ENCODE measurements at places on chromosomes 16 and 17.

DNA sequence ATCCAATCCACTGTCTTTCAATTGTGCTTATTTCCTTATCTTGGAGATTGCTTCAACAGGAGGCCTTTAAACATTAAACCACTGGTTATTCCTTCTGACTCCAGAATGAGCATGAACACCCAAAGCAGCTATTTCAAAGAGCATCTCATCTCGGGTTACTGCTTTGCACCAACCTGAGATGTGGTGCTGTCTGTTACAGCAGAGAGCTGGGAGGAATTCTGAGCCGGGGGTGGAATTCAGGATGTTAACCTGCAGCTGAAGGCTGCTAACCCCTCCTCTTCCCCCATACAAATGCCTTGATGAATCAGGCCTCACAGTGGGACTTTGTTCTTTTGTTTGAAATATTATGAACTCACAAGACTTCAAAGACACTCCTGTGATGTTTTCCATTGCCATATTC lies 113.1 kb downstream of the SHISA9 start:
- DNase-seq: no peak

DNA sequence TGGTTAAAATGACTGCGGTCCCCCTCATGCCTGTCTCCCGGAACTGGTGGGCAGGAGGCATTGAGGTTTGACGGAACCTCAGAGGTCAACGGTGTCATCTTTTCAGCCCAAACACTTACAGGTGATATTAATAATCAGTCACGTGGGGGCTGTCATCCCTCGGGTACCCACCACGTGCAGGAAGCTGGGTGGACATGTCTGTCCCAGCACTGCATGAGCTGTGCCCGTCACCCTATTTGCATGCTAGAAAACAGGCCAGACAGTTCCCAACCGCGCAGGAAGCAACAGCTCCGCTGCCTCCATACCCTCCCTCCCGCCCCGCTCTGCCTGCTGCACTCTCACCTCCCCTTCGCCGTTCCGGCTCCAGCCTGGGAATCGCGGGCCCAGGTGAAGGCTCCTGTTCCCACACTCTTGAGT lies 1.4 kb downstream of the SYNGR3 start:
- no peak for DNase-seq

DNA sequence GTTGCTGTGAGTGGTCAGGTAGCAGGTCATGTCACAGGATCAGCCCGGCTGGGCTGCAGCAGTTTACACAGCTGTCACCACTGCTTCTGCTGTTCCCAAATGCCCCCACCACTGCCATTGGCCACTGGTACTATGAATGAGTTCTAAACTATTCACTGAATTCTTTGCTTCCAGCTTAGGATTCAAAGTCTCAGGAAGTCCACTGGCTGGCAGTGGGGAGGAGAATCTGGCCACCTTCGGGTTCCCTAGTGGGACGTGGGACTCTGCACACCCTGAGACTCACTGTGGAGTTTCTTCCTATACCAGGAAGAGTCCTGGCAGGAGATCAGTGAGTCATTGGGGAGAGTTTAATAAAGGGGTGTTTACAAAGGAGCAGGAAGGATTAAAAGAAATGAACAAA lies 6.9 kb downstream of the MT1X start:
- DNase-seq: no peak

DNA sequence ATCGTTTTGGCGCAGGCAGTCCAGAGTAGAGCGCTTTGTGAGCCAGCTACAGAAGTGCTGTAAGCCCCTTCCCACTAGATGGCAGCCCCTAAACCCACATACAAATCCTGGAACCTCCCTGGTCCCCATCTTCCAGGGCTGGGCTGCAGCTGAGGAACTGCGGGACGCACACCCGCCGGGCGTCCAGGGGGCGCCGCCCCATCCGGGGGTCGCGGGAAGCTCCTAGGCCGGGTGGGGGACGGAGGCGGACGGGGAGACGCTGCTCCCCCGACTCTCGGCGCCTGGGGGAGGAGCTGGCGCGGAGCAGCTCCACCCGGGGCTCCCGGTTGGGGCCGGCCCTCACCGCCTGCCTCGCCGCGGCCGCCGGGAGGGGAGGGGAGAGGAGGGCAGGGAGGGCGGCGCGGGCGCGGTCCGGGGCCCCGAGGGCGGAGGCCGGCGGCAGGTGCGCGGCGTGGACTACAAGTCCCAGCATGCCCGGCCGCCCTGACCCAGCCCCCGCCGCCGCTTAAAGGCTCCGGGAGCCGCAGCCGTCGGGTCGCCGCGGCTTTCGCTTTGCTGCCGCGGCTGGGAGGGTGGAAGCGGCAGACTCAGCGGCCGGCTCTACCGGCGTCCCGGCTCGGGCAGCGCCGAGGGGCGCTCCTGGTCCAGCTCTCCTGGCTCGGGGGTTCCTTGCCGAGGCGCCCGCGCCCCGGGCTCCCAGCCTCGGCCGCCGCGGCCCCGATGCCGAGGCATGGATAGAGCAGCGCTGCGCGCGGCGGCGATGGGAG lies at the start of gene KSR1:
TSS of gene KSR1 (plus strand) at position 535 of the 767 bp plus-strand sequence. CDS start at position 731, 196 bp downstream.
- no peak for DNase-seq

DNA sequence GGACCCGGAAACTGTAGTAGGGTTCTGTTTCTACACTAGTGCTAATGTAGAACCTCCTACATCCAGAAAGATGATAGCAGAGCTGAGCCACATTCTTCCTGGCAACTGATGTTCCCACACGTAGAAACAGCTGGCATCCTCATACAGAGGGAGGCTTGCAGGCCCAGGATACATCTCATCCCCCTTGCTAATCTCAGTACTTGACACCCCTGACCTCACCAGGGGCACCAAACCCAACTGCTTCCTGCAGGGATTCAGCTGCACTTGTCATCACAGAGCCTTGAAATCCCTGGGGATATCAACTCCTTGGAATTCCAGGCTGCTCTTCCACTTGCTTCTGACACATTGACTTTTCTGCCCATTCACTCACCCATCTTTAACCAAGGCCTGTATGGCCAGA lies 75.2 kb upstream of the HSBP1 start:
- DNase-seq: no peak

DNA sequence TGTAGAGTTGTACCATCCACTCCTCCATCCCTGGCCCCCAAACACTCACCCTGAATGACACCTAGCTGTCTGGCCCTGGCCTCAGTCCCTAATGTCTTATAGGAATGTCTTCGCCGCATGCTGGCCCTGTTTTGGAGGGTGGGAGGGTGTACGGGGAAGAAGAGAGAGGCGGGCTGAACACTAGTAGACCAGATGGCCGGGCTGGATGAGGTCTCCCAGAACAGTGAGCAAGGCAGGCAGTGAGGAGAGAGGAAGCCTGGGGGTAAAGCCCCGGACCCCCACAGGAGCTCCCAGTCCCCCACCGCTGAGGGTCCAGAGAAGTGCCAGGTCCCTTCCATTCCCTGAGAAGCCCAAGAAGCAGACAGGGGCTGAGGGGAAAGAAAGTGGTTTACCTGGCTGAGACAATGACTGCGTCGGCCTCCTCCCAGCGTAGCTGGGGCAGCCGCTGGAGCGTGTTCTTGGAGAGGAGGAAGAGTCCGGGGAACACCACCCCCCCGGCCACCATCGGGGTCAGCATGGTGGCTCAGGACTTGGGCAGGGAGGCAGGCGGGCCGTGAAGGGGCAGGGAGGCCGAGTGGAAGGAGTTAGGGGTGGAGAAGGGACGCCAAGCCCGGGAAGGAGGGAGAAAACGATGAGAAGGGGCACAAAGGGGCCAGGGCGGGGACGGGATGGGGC lies 923 bp downstream of the TLCD3B start:
- DNase-seq: no peak

- no peak for DNase-seq
These were observed 15.3 kb downstream of the NLK start for GRCh38 chr17:28057731-28058246.

DNA sequence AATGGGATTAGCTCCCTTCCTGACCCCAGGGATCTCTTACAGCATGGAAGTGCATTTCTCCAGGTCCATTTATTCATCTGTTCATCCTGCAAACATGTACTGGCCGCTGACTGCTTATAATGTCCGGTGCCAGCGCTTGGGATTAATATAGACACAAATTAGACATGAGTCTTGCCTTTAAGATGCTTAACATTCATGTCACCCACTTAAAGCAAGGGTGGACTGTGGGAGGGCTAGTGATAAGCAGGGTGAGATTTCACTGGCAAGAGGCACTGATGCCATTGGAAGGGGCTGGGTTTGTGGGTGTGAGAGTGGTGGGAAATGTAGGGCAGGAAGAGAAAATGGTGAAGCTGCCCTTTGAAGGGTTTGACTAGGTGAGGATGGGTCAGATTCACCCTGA lies 92.2 kb upstream of the MPHOSPH6 start:
- no peak for DNase-seq

DNA sequence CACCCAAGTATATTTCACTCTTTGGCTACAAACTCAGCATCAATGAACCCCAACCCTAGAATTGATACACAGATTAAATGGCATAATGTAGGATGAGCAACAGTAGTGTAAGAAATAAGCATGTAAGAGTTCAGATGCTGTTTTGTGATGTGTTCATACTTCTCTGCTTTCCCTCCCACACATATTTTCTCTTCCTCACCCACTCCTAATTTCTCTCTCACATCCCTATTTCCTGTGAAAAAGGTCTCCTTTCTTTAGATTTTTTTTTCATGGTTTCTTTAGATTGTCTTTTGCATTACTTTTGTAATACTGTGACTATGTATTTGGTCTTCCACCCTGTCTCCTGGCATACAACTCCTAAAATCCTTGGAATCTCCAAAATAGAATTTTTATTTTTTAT lies 21.7 kb downstream of the CREBBP start:
- no peak for DNase-seq

DNA sequence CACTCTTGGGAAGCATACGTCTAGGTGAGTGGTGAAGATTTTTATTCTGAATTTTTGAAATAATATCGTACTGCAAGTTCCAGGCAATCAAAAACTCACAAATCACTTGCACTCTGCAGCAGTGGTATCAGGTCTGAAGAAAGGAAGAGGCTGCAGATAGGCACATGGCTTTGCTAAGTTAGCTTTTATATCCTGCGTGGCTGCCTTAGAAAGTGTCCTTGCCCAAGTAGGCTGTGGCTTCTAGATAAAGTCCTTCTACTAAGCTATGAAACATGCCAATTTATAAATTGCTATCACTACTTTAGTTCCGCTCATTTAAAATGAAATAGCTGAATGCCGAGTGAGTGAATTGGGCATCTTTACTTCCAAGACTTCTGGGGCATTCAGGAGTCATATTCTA lies 17.9 kb downstream of the WWOX start:
- no peak for DNase-seq

- peak; percentile 11 for DNase-seq
These were observed at the start of gene GAA for GRCh38 chr17:80101011-80101945. TSS of gene GAA (plus strand) at chr17:80101581. CDS start at chr17:80104587, 3,006 bp downstream.

- DNase-seq: peak; percentile 91
These were observed 84.3 kb downstream of the KSR1 start for GRCh38 chr17:27540318-27541101.

DNA sequence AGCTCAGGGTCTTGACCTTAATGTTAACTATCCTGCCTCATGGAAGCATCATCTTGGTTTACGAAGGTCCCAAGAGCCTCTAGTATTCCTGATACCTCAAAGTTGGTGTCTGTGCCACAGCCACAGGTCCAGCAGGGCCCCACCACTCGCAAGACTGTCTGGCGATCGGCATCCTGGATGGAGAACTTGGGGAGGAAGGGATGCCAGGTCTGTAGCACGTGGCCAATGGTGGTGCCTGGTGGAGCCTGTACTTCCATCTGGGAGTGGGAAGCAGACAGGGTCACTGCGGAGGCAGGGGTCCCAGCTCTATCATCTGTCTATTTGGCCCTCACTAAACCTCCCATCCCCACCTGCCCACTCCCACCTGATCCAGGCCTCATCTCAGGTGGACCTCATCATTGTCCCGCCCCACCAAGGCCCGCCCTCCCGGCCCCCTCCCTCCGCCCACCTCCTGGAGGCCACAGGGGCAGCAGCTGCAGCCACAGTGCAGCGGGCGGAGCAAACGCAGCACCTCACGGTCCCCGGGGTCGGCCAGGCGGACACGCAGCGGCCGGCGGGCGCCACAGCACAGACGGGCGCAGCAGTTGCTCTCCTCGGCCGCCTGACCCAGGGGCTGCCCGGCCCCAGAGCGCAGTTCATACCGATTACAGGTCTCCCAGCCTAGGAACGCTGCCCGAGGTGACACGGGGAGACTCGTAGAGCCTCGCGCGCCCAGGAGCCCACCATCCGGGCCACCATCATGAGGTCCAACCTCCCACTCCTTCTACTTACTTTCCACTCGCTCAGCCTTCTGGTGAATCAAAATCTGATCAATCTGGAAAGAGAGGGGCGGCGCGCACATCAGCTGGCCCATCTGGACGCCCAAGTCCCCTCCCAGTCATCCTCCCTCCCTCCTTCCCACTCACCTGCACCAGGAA lies 1.4 kb downstream of the PLSCR3 start:
- no peak for DNase-seq

GRCh38 chr16:4682616-4683254 lies 10.6 kb upstream of the NUDT16L1 start:
- DNase-seq: no peak

- DNase-seq: no peak
These were observed 378.6 kb downstream of the UTP18 start for GRCh38 chr17:51638971-51639370.

- no peak for DNase-seq
These were observed 3.7 kb downstream of the NCOR1 start for GRCh38 chr17:16211590-16211989.

- no peak for DNase-seq
These were observed 23.0 kb downstream of the SKAP1 start for GRCh38 chr17:48406936-48407567.

DNA sequence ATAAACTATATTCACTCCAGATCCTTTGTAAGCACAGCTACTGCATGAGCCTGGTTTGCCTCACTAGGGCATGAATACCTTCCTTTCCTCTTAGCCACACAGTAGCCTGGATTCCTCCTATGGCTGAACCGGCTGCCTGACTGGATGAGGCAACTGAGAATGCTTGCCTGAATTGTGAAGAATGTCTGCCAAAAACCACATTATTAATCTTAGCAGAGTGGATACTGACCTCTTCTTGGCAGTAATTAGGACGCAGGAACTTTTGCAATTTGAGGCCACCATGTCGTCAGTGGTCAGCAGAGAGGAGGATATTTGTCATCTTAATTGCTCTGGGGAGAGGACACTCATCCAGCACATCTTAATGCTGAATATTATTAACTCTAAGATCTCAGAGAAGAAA lies 651.8 kb upstream of the GOT2 start:
- DNase-seq: peak; percentile 3

DNA sequence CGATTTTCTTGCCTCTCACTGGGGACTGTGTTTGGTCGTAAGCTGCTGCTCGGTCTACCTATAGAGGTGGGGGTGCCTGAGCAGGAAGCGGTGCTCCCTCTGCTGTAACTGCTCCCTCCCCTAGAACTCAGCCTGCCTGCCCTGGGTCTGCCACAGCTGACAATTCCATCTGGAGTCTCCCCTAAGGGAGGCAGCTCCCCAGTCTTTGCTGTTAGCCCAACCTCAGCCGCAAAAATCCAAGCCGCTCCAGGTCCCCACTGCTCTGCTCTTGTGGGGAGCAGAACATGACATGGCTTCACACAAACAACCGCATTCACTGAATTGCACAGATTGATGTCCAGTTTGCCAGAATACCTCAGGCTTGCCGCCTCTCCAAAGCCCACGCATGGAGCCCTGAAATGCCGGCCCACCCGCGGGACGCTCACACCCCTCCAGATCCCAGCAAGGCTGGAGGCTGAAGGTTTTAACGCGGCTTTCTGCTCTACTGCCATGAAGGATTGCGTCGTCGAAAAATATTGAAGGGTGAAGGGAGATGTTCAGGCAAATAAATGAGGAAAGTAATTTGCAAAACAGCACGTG lies 221.5 kb upstream of the FOXF1 start:
- no peak for DNase-seq

GRCh38 chr16:88076211-88076931 lies 125.1 kb downstream of the BANP start:
- no peak for DNase-seq

GRCh38 chr16:4372001-4372577 lies 441 bp downstream of the VASN start:
- DNase-seq: no peak

Measured in AG09309 (cell line).